ENCODE measurements at places on chromosomes 3 and 15.

DNA sequence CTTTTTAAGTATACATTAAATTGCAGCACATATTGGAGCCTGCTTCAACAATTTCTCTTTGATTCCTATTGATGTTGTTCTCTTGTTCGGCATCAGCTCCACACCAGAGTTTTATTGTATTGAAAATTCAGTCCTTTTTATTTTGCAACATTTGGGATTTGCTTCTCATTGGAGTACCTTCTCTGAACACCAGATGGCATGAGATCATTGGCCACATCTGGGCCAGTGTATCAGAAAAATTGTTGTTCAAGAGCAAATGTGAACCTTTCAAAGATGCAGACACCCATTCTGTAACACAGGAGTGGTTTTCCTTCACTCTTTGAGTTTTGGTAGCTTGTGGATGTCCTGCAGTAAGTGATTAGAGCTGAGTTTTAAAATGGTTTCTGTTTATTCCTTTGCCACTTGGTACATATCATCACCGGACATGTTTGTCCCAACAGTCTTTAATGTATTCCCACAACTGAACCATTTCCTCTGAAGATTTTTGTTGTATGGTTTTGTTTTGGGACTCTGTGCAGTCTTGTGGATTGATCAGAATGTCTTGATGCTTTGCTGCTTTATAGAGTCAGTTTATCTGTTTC lies 96.1 kb downstream of the MCTP2 start:
- DNase-seq = no peak

- DNase-seq = no peak
These were observed 80.9 kb downstream of the DHX36 start for GRCh38 chr3:154243353-154243752.

GRCh38 chr3:7630925-7631324 lies 770.0 kb downstream of the GRM7 start:
- no peak for DNase-seq

GRCh38 chr3:188338086-188338485 lies 184.1 kb downstream of the LPP start:
- DNase-seq = no peak

GRCh38 chr3:123798550-123798949 lies 85.6 kb downstream of the MYLK start:
- DNase-seq = no peak
